ENCODE measurements at places on chromosomes 16 and 17.

DNA sequence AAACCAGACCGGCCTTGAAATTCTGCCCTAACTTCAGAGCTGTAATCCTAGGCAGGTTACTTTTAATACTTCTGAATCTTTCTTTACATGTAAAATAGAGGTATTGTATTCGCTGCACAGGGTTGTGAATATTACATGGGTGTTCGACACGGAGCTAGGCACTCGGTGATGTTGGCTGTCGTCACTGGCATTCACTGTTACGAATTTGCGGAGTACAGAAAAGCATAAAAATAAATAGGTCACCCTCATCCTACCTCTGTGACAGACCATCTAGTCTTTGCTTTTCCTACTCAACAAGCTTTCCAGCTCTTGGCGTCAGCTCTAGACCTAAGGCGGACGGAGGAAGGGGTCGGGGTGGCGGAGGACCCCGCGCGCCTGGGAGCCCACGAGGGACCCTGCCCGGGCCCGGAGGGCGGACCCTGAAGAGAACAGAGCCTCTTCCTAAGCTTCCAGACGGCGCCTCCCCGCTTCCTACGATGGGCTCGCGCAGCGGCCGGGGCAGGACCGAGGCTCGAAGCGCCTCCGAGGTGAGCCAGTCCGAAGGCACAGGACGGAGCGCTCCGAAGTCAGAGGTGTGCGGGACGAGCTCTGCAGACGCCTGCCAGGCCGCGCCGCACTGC is 879 bp upstream of the SPG7 start:
- no peak for DNase-seq

DNA sequence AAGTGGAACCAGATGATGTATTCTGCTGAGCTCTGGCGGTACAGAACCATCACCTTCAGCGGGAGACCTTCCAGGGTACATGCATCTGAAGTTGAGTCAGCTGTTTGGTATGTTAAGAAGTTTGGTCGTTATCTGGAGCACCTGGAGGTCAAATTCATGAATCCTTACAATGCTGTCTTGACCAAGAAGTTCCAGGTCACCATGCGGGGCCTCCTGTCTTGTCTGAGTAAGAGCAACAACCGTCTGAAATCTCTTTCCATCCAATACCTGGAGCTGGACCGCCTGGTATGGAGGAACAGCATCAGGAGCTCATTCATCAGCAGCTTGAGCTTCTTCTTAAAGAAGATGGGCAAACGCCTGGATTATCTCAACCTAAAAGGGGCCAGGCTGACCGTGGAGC is 4.0 kb downstream of the FBXO39 start:
- no peak for DNase-seq

DNA sequence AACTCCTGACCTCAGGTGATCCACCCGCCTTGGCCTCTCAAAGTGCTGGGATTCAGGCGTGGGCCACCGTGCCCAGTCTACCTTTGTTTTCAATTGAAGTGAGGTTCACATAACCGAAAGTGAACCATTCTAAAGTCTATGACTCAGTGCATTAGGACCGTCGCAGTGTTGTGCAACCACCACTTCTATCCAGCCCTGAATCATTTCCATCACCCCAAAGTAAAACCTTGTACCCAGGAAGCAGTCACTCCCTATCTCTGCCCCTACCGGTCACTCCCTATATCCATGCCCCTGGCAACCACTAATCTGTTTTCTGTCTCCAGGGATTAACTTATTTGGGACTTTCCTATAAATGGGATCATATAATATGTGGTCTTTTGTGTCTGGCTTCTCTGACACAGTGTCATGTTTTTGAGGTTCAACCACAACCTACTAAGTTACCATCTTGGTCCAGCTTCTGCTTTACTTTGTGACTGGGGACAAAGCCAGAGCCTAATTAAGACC is 28.3 kb upstream of the CDC42EP4 start:
- no peak for DNase-seq

GRCh38 chr16:2960183-2961010 is 3.7 kb upstream of the KREMEN2 start:
- no peak for DNase-seq

- DNase-seq: peak; percentile 91
These were observed 169.9 kb upstream of the MAF start for GRCh38 chr16:79770244-79771064.

DNA sequence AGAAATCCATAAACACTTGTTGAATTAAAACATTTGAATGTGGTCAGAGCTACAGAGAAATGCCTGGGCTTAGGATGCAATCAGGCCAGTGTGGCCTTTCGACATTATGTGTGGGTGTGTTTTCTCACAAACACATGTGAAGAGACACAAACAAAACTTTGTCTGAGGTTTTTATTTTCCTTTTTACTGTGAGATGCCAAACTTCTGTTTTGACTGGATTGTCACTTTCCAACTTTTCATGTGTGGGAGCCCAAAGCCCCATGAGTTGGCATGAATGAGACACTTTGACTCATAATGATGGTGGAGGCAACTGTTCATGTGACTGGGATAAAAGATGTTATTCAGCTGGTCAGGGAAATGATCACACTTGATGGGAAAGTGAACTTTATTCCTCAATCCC is 71.9 kb upstream of the GAS7 start:
- DNase-seq: no peak

DNA sequence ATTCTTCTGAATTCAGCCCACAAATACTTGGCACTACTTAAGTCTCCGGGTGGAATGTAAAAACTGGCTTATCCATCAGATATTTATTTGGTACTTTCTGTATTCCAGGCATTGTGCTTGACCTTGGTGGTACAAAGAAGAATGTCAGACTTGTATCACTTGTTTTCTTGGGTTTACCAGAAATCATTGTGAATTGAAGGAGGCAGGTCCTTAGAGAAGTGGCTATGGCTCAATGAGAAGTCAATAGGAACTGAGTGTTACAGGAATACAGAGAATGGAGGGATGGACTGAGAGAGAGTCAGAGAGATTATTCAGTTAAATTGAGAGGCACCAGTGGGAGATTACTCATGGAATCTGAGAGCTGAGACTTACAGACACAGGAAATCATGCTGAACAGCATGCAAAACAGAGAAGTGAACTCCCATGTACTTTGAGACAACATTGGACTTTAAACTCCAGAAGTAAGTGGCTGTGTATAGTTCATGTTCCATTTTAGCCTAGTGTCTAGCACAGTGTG is 704.1 kb downstream of the CDH11 start:
- DNase-seq: no peak

- DNase-seq: no peak
These were observed 60.8 kb upstream of the TANC2 start for GRCh38 chr17:62905233-62905632.

DNA sequence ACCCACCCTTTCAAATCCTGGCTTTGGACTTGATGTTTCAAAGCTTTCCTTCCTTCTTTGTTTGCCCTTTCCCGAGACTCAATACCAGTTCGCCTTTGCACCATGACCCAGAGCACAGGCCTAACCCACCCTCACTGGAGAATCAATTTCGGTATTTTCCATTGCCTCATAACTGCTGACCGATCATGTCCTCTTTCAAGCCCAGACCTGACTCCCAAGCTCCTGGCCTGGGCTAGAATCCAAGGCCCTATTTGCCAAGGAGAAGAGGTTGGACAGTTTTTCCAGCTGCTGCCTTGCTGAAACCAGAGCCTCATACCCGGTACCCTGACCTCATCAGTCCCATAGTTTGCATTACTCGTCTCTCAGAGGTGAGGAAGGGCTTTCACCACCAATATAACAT is 35.3 kb upstream of the HELZ start:
- DNase-seq: no peak

GRCh38 chr16:6484081-6484480 is 848.6 kb upstream of the RBFOX1 start:
- no peak for DNase-seq

DNA sequence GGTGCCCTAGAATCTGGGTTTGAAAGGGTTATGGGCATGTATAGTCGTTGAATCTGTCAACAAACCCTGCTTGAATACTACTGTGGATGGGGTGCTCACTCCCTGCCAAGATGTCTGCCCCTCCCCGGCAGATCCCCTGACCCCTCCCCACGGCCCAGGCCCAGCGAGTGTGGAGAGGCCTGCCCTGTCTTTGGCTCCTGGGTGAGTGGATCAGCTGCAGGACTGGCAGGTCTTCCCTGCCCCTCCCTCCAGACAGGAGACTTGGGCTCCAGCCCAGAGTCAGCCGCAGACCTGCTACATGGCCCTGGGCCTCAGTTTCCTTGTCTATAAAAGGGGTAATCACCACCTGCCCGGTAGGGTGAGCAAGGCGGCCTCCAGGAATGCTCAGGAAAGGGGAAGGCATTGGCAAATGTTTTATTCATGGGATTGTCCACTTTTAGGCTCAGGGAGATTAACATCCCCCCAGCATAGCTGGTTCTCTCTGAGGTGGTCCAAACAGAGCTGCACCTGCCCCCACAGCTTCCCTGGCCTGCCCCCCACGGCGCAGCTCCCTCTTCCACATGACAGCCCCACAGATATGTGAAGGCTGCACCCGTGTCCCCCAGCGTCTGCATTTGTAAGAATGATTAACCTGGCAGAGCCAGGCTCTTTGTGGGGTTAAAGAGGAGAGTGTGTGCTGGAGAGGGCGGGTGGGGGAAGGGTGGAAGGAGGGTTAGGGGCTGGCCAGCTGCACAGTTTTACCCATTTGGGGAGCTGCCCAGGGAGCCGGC is 18.5 kb upstream of the SPNS2 start:
- no peak for DNase-seq

GRCh38 chr17:38961413-38961812 is 5.8 kb downstream of the FBXO47 start:
- no peak for DNase-seq

DNA sequence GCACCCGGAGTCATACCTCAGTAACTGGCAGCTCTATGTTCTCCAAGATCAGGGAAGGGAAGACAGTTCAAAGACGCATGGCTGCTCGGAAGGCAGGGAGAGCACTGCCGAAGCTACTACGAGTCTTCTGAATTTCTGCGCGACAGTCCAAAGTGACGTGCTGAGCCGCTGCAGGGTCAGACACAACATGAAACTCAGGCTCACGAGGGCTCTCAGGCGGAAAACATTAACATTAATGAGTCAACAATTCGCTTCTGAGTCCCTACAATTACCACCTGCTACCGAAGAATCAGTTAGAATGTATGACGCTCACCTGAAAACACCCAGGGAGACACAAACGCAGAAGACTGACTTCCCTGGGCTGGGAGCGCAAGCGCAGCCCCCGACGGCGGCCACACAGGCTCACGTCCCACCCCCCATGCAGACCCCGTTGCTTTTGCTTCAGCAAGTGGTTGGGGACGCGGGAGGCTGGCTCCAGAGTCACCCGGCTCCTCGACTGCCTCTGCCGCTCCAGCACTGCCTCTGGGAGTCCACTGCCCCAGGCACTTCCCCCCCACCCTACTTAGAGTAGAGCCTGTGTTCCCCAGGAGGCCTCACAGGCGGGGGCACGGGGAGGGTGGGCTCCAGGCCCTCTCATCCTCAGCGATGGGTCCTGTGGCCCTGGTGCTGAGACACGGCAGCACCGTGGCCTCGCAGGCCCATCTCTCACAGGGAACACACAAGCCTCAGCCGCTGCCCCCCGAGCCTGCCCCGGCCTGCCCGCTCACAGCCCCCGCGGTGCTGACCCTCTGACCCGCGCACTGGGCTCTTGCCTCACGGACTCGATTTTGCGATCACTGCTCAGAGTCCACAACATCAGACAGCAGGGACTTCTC is 38.9 kb downstream of the LMF1 start:
- no peak for DNase-seq

GRCh38 chr17:62587554-62587953 is 39.9 kb upstream of the MRC2 start:
- no peak for DNase-seq

DNA sequence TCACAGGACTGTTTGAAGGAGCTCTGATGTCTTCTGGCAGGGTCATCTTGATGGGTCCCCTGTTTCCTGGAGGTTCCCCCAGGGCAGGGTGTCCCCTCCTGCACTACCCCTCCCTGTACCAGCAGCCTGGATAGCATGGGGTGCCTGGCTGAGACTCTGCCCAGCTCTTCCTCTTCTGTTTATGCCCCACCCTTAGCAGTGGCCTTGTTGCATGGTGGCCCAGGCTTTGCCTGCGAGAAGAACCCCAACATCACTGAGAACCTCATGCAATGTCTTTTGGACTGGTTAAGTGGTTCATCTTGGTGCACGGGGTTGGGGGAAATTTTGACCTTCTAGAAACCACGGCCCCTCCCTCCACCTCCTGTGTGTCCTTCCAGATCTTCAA is 121.8 kb downstream of the IRX3 start:
- DNase-seq: no peak

DNA sequence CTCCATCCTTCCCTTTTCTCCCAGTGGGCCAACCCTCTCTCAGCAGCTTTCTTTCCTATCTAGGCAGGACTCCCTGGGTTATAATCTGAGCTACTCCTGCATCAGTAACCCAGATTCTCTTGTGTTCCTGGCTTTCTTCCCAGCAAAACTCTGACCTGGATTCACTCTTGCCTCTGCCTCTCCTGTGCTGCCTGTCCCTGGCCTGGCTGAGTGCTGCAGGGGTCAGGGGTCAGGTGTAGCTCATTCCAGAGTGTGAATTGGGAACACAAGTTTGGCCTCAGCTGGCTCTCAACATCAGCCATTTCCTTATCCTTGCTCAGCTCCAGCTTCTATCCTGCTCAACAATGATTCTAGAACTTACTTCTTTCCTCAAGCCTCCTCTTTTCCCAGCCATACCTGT is 2.5 kb upstream of the ST6GALNAC2 start:
- DNase-seq: no peak

DNA sequence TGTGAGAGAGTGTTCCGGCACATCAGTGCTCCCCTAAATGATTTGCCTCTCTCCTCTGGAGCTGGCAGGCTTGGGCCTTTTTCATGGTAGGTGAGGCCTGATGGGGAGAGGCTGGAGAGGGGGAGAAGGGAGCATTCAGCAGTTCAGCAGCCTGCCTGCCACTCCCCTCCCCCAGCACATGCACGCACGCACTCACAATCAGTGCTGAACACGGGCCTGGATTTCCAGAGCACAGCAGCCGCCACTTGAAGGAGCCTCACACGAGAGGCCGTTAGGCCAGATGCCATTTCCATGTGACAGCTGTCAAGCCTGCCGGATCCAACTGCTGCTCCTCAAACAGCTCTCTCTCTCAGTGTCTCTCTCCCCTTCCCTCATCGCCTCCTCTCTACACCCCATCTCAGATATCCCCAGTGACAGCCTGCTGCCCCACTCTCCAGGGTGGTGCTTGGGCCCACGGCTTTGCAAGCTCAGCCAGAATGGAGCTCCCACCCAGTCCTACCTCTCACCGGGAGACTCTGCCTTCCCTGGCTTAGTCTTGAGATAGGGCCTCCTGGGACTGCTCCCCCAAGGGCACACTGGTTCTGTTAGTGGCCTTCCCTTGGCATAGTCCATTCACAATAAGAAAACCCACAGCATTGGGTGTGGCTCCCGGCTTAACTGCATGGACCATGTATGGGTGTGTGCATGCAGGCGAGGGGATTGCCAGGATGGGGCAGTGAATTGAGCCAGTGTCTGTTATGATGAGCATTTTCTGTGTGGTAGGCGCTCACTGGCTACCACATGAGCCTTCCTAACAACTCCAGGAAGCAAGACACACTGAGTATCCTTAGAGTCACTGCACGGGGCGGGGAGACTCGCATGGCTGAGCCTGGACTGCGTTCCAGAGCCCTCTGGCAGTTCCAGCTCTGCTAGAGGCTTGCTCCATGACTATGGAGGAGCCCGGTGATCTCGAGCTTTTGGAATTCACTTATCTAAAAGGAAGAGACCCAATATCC is 226.2 kb downstream of the CCDC182 start:
- peak; percentile 13 for DNase-seq

GRCh38 chr16:4351880-4352279 is 759 bp upstream of the PAM16 start:
- no peak for DNase-seq
